ENCODE measurements at places on chromosomes 6 and 20.
A peak's percentile ranks its signal among the peaks of the same experiment; 100 is the strongest.

DNA sequence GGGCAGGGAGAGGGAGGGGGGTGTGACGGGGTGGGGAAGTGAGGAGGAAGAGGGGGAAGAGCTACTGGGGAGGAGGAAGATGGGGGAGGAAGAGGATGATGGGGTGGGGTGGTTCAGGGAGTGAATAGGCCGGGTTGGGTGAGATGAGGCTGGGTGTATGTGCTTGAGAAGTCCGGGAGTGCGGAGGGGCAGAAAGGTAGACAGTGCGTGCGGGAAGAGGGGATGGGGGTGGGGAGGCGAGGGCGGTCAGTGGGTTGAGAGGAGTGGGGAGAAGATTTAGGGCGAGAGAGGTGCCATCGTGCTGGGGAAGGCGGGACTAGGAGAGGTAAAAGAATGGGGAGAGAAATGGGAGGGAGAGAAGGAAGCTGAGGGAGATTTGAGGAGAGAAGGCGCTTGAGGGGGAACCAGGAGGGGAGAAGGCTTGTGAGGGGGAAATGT, 30.9 kb upstream of the NOTCH4 start:
- peak; percentile 24 for DNase-seq

- no peak for DNase-seq
These were observed 57.2 kb upstream of the MYL9 start for GRCh38 chr20:36483919-36484808.

GRCh38 chr6:82738773-82739172, 326.9 kb downstream of the UBE3D start:
- no peak for DNase-seq

DNA sequence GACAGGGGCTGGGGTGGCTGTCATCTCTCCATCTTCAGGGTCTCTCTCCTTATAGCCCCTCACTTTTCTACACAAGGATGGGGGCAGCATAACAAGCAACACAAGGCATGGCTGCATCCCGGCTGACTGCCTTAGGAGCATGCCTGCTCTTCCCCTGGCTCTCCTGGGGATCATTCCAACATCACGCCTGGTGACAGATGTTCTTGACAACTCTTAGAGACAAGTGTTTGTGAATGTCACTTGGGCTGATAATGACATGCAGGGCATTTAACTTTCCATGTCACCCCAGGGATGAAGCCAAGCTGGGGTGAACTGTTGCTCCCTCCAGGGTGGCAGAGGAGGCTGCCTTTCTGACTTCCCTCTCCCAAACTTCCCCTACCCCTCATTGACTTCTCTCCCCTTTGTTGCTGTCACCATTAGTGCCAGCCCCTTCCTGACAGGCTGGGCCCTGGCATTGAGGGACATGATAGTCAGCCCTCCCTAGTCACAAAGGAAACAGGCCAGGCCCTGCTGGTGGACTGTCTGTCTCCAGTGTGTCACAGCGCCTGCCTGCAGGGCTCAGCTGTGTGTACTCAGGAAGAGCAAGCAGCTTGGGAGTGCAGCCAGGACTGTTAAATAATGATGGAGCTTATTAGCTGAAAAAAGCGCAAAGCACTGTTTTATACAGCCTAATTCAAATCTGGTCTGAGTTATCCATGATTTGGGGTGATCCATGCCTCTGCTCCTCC, 161.8 kb downstream of the LRFN2 start:
- no peak for DNase-seq

- DNase-seq: no peak
These were observed 167.3 kb downstream of the TRMT11 start for GRCh38 chr6:126153661-126154060.

DNA sequence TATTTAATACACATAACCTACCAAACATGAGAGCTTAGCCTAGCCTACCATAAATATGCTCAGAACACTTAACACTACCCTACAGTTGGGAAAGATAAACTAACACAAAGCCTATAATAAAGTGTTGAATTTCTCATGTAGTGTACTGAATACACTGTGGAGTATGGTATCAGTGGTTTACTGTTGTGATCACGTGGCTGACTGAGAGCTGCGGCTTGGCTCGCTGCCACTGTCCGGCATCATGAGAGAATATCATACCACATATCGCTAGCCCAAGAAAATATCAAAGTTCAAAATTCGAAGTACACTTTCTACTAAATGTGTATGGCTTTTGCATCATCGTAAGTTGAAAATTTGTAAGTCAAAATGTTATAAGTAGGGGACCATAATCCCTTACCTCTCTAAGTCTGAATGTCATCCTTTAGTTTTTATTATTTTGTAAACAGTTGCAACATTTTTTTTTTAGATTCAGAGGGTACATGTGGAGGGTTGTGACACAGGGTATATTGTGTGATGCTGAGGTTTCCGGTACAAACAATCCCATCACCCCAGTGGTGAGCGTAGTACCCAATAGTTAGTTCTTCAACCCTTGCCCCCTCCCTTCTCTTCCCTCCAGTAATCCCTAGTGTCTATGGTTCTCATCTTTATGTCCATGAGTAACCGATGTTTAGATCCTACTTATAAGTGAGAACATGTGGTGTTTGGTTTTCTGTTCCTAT, 14.6 kb upstream of the TAAR1 start:
- no peak for DNase-seq

DNA sequence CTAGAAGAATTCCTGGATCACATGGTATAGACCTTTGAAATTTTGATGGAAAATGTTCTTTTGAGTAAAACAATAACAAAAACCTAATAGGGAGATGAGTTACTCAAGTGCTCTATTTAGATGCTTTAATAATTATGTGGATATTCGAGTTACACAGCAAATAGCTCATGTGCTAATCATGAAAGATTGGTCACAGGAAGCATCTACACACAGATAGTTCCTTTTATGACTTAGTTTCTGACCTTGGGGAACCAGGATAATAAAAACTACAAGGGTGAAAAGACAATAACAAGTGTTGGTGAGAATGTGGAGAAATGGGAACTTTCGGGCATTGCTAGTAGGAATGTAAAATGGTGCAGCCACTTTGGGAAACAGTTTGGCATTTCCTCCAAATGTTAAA, 19.7 kb downstream of the UBE2V1 start:
- no peak for DNase-seq

- DNase-seq: no peak
These were observed 67.1 kb downstream of the NCOA7 start for GRCh38 chr6:125857846-125858245.

- no peak for DNase-seq
These were observed 300.0 kb downstream of the ZFAND3 start for GRCh38 chr6:38119516-38119915.

DNA sequence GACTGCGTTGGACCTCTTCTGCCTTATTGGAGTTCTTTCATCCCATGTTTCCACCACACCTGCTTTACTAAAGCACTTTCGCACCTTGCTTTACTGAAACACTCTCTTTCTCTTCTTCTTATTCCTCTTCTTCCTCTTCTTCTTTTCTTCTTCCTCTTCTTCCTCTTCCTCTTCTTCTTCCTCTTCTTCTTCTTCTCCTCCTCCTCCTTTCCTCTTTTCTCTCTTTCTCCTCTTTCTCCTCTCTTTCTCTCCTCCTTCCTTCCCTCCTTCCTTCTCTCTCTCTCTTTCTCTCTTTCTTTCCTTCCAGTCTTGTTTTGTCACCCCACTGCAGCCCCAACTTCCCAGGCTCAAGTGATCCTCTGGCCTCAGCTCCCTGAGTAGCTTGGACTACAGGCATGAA, 4.0 kb upstream of the RIPPLY2 start:
- DNase-seq: no peak

DNA sequence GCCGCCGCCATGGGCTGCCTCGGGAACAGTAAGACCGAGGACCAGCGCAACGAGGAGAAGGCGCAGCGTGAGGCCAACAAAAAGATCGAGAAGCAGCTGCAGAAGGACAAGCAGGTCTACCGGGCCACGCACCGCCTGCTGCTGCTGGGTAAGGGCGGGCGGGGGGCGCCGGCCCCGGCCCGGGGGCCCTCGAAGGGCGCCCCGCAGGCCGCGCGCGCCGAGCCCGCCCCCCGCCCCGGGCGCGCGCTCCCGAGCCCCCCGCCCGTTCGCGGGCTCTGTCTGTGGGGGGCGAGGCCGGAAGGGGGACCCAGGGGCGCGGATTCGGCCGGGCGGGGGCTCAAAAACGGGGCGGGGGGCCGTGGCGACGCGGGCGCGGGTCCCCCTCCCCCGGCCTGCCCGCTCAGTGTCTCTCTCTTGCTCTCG, 39.2 kb downstream of the GNAS start:
- DNase-seq: peak; percentile 57

- no peak for DNase-seq
These were observed 4.3 kb upstream of the COX4I2 start for GRCh38 chr20:31633339-31633914.

GRCh38 chr6:105859457-105859856, 226.7 kb upstream of the PRDM1 start:
- no peak for DNase-seq

DNA sequence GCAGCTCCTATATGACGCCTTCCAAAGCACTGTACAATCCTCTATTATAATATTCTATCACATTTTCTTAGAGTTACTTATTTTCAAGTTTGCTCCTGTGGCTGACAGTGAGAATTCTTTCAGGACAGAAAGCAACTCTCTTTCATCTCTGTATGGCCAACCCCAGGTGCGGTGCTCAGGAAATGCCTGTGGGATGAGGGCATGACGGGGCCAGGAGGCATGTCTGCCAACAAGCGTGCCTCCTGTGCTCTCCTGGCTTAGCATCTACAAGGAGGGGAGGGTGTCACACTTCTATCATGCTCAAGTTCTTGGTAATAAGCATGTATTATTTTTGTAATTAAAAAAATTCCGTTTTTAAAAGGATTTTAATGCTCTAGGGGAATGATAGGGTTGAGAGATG, 11.4 kb downstream of the MRPL14 start:
- no peak for DNase-seq
